ENCODE measurements at places on chromosomes 6 and 20. TPM values are rescaled to one million over a fixed set of nuclear protein-coding genes. Genes with fewer than 3 reads are reported as not detected.

Gene CEP250
- 6.7 TPM for total RNA-seq

Gene C6orf52
- total RNA-seq: 0.25 TPM

Gene DACT2
- not detected for total RNA-seq

Gene NHLRC1
- total RNA-seq: 0.51 TPM

Gene GPX5
- total RNA-seq: not detected

Gene CCN6
- total RNA-seq: not detected

Gene SCUBE3
- total RNA-seq: 0.76 TPM

Gene GCM1
- under 0.01 TPM for total RNA-seq

Gene PRSS35
- total RNA-seq: not detected

Gene E2F3
- 5.1 TPM for total RNA-seq

Gene ULBP2
- total RNA-seq: 1.4 TPM

Gene ANKEF1
- total RNA-seq: 1.2 TPM

Gene HLA-G
- total RNA-seq: not detected

Gene FAM209B
- not detected for total RNA-seq

Gene CRIP3
- not detected for total RNA-seq

Gene SLC22A2
- not detected for total RNA-seq

Gene FOXA2
- not detected for total RNA-seq

Gene RNF144B
- total RNA-seq: 13.9 TPM

Gene PREX1
- 30.7 TPM for total RNA-seq

Gene SPATA25
- 0.51 TPM for total RNA-seq

Gene ZBTB12
- 3.0 TPM for total RNA-seq

Gene SNAP25
- total RNA-seq: not detected

Gene SLC2A10
- total RNA-seq: 5.4 TPM

Gene ZNF391
- 0.38 TPM for total RNA-seq

Gene CAPN11
- total RNA-seq: 1.9 TPM

Gene POLR1C
- 31.1 TPM for total RNA-seq

Gene CALHM4
- 0.13 TPM for total RNA-seq
